NCI-H1436 (cell line): ENCODE measurements at places on chromosomes 7 and 10.

- DNase-seq = no peak
These were observed 123.4 kb upstream of the ZNF746 start for GRCh38 chr7:149620961-149621360.

DNA sequence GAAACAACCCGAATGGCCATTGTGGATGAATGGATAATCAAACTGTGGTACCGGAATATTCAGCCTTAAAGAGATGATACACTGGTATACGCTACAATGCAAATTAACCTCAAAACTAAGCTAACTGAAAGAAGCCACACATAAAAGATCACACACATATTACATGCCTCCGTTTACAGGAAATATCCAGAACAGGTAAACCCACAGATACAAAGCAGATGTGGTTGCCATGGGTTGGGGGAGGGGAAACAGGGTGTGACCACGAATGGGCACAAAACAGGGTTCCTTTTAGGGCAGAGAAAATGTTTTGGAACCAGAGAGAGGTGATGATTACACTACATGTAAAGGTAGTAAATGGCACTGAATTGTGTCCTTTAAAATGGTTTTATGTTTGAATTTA lies 16.6 kb downstream of the ESYT2 start:
- no peak for DNase-seq

GRCh38 chr7:155778349-155778748 lies 33.9 kb downstream of the SHH start:
- no peak for DNase-seq

DNA sequence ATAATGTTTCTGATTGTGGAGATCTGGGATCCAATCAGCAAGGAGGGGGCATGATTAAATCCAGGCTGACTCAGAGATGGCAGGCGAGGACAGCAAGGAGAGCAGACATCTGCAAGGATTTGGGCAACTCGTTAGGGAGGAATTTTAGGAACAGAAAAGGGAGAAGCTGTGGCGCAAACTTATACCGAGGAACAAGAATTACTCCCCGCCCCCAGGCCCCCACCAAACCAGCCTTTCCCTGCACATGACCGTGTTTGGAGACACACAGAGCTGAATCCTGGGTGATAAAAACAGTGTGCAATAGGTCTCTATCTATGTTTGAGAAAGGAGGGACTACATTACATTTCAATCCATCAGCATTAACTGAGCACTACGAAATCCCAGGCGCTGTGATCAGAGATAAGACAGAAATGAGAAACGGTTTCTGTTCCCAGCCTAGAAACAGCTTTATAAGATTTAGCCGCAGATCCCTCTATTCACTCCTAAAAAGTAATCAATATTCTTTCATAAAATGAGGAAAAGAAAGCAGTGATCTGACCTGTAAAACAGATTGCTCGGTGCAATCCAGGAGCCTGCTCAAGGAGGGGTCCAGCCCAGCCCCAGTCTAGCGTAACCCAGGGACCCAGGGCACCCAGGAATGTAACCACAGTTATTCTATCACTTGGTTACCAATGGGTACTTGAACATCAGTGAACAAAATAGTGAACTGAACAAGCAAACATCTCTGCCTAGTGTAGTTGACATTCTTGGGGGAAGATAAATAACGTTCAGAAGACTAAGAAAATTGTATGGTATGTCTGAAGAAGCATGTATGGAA lies 37.2 kb upstream of the RAPGEF5 start:
- DNase-seq = no peak

GRCh38 chr10:34916314-34916713 lies 101.2 kb upstream of the PARD3 start:
- no peak for DNase-seq

DNA sequence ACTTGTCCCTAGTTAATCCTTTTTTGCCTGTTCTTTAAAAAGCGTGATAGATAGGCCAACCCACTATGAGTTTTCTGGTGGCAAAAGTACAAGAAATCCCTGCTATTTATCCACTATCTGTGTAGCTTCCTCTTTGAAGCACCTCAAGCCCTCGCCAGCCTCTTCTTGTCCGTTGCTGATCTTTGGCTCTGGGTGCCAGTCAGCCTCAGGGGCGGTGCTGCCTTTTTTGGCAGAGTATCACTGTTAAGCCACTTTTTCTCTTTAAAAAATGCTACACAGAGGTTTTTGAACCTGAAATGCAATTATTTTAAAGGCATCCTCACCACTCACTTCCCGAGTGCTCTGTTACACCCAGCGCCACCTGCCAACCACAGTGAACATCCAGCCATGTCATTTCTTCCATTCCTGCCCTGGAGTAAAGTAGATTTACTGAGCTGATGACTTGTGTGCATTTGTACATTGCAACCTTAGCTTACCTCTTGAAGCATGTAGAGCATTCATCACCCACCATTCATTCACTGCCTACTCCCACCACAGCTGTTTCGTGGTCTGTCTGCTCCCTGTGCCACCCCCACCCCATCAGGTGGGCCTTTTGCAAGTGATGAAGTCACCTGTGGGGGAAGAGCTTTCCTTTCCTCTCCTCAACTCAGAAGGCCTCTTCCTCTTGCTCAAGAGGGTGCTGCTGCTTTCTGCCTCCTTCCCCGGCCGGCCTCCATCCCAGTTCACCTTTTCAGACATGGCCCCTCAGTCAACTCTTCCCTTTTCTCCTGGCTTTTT lies 414.2 kb upstream of the GALNT17 start:
- DNase-seq = no peak

DNA sequence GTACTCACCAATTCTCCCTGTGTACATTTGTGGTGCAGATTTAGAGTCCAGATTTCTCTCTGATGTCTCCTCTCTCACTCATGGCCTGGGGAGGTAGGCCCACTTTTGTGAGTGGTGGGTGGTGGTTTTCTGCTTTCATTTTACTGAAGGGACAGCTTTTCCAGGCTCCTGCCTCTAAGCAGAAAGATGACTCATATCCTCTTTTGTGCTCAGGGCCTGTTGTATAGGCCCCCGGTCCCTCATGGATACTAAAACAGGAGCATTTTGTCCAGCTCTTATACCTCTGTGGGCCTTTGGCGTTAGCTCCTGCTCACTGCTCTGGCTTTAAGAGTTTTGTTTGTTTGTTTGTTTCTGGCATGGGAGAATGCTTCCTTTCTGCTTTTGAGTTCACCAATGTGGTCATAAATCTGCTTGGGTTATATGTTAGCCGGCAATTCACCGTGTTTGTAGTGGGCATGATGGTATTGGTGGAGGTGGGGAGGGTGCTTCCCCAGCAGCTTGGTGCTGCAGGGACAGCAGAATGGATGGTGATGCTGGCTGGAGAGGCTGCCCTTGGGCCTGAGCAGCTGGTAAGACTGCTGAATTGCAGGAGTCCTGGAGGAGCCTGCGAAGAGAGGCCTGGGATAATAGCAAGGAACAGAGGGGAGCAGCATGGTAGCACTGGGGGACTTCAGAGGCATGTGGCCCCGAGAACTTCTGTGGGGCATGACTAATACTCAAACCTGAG lies 468.7 kb downstream of the RPS24 start:
- no peak for DNase-seq

- no peak for DNase-seq
These were observed 61.2 kb upstream of the ANTXRL start for GRCh38 chr10:46225597-46225996.

GRCh38 chr7:68122801-68123200 lies 1126.2 kb downstream of the TYW1 start:
- DNase-seq = no peak

DNA sequence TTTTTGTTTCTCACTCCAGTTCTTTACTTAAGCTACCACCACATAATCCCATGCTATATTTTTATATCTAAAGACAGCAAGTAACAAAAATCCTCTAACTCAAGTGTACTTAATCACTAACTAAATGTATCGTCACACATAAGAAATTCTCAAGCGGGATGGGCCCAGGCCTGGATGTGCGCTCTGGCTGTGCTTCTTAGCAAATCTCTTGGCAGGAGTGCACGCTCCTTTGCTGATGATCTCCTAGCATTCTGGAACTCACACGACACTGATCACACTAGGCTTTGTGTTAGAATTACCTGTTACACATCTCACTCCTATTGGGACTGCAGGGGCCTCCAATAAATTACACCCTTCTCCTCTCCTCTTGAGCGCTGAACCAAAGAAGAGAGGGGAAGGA lies 46.7 kb upstream of the CALD1 start:
- no peak for DNase-seq

DNA sequence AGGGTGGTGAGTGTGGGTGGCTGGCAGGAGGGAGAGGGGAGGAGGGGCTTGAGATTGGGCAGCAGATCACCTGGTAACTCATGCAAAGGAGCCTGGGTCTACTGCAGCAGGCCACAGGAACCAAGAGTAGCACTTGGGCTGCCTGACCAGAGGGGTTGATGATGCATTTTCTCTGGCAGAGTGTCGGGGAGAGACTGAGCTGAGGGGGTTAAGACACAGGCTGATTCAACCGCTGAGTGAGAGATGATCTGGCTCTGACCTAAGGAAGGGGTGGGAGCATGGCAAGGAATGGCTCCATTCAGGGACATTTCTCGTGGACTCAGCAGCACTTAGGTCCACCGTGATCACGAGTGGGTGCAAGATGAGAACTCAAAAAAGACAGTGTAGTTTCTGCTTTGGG lies 115.5 kb upstream of the STK17A start:
- no peak for DNase-seq

GRCh38 chr7:73908123-73908611 lies 47.2 kb downstream of the TMEM270 start:
- no peak for DNase-seq

DNA sequence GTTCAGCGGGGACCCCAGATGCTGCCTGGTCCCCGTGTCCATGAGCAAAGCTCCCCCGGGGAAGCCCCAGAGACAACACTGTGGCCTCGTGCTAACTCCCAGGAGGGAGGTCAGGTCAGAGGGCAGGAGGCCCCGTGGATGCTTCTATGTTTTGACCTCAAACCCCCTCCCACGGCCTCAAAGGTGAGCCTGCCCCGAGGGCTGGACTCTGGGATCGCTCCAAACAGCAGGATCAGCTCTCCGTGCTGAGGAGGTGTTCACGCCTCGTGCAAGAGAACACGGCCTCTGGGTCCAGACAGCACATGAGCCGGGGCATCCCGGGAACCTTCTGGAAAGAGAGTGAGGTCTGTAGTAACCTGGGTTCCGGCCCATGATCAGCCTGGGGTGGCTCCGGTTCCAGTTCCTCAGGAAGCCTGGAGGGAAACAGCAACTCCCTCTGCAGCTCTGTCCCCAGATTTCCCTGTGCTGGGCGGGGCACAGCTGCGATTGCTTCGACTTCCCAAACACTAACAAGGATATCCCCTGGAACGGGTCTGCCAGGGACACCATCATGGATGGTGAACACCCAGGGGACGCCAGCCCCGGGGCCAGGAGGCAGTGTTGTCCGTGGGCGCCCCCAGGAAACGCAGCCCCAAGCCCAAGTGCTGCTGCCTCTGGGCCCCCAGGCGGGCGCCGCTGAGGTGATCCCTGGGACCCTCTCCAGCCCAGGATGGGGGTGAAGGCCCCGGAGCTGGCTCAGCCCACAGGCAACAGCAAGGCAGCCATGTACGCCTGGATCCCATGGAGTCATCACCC lies 18.0 kb upstream of the INPP5A start:
- DNase-seq = no peak

DNA sequence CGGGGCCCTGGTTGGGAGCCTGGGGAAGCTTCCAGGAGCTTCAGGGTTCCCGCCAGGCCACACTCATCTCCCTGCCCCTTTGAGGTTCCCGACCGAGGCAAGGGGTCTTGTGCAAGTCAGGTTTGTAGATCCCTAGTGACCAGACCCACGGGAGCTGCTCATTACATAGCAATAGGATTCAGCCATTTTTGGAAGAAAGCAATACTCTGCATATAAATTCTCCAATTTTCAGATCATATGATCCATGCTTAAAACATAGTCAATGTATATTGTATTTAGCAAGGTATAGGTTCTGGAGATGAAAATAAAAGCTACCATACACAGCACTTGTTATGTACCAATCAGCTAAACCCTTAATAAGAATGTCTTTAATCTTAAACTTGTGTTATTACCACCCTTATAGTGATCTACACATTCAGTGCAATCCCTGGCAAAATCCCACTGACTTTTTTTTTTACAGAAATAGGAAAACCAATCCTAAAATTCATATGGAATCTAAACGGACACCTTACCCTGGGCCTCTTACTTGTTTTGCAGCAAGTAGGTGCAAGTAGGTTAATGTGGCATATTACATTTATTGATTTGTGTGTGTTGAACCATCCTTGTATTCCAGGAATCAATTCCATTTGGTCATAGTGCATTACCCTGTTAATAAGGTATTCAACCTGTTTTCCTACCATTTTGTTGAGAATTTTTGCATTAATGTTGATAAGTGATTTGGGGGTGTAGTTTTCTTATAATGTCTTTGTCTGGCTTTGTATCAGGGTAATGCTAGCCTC lies 13.8 kb upstream of the FKBP9 start:
- no peak for DNase-seq

DNA sequence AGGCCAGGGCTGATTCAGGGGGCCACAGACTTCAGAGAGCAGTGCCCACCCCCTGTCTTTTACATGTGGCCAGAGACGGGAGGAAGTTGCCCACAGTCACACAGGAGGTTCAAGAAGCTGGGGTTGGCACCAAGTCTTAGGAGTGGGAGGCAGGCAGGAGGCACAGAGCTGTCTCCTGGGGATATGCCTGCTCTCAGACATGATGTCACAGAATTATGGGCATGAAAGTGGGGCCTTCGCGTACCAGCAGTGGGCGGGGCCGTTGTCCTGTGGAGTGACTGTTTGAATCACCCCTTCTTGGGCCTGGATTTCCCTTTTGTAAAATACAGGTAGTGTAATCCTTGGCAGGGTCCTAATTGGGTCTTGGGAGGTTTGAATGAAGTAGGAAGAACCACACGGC lies 81.2 kb upstream of the PPIF start:
- peak; percentile 3 for DNase-seq

DNA sequence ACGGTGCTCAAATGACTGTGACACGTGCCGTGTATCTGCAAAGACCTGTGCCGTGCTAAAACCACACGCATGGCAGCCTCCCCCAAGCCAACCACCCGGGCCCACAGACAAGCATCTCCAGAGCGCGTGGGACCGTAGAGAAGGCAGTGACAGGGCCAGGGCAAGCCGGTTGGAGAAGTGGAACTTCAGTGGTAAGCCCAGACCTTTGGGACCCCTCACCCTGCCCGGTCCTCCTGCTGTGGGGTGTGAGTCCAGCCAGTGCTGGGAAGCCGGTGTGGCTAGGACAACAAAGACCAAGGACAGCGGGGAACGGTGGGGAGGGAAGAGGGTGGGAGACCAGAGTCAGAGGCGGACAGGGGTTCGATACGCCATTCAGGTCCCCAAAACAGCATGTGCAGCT lies 476.2 kb downstream of the DNAJB6 start:
- DNase-seq = no peak

DNA sequence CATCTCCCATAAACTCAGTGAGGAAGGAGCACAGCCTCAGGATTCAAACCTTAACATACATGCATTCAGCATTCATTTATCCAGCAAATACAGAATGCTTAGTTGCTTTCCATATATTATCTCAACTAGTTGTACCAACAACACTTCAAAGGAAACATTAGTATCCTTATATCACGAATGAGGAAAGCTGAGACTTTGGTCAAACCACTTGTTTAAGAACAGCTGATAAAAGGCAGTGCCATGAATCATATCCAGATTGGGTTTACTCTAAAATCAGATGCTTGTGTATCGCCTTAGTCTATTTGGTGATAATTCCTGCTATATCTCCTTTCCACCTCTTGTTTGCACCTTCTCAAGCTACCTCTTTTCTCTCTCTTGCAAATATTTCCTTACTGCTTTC lies 1.9 kb upstream of the CPED1 start:
- no peak for DNase-seq
